ENCODE measurements at places on chromosomes 5 and 9. TPM values are rescaled to one million over a fixed set of nuclear protein-coding genes. Genes with fewer than 3 reads are reported as not detected.

Gene OSMR
- 11.4 TPM for polyA plus RNA-seq

Gene SLC46A2
- 0.10 TPM for polyA plus RNA-seq

Gene SHC3
- 3.0 TPM for polyA plus RNA-seq

Gene ARL14EPL
- not detected for polyA plus RNA-seq

Gene GKAP1
- polyA plus RNA-seq, result 15.7 TPM

Gene STING1
- polyA plus RNA-seq, result 37.1 TPM

DNA sequence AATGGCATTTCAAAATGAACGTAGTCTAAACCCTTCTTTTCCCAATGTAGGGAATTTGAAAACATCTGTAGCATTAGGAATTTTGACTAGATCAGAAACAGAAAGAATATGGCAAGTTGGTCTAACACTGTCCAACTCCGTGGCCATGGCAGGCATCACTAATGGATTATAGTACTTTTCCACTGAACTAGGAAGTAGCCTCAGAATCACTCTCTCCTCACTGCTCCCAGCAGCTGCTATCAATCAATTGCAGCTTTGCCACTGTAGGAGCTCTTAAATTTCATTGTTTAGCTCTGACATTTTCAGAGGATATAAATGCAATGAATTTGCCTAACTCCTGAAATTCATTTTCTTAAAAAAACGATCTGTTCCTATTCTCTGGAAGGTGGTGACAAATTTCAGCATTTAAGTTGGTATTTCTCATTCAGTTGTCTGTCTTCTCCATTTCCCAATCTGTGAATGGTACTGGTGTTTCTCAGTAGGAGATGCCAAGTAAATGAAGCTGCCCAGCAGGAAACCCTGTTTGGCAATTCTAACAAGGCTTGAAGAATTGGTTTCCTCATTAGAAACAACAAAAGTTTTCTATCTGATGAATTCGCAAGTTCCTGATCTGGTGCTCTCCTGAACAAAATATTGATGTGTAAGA is 64.7 kb downstream of the TLR4 start:
- DNase-seq, result no peak

DNA sequence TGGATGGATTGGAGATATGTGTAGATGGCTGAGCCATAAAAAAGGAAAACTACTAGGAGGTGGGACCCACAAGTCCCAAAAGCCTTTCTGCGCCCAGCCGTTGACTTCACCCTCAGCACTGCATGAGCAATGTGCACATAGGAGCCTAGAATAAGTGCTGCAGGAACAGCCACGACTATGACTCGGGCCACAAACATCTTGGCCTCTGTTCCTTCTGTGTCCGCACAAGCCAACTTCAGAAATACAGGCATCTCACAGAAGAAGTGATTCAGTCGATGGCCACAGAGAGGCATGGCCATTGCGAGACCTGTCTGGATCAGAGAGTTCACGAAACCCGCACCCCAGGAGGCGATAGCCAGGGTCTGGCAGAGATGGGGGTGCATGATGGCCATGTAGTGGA is 587 bp downstream of the OR2Y1 start:
- DNase-seq, result no peak

DNA sequence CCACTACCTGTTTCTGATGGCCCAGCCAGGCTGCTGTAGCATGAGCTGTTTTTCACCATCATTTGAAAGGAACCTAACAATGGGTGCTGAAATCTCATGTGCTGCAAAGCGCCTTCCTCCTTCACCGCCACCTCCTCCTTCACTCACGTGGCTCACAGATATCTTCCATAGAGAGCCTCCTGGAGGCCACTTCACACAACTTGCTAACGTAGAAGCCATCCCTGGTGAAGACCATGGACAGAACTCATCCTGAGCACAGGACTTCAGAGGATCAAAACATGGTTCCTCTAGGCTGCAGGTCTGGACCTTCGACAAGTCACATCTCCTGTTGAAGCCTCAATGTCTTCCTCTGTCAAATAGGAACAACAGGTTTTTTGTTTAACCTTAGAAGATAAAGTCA is 155.5 kb upstream of the RAD23B start:
- DNase-seq, result no peak

- no peak for DNase-seq
These were observed 51.1 kb downstream of the CPLANE1 start for GRCh38 chr5:37198061-37198460.

GRCh38 chr9:69078581-69078980 is 43.0 kb downstream of the FXN start:
- DNase-seq, result no peak

DNA sequence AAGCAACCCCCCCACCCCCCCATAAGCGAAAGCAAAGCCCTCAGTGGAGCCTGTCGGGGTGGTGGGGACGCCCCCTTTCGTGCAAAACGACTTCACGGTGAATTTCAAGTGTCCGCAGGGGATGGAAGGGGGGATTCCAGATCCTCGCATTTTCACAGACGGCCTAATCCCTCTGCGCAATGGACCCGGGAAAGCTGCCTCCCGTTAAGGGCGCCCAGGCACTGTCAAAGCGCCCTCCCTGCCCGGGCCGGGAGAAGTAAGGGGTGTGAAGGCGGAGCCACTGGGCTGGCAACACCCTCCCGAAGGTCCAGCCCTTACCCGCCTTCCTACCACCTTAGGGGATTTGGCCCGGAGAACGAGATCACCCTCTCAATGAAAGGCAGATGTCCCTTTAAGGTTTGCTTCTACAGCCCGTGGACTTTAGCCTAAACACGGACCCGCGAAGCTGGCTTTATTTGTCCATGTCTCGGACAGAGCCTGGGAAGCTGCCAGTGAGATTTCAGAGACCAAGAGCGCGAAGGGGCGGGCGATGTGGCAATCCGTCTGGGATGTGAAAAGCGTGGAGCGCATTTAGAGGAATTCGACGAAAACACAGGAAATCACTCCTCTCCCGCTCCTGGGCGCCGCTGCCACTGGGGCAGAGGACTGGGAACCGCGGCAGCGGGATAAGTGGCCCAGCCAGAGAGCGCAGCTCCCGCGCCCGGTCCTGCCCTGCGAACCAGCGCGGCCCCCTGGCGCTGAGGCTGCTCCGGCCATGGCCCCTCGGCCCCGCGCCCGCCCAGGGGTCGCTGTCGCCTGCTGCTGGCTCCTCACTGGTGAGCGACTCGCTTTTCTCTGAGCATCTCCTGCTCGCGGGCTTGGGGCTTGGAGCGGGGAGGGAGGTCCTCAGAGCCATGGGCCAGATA is at the start of the genes ITGA1 and PELO:
ITGA1 (plus strand) TSS at position 317 of the 905 bp plus-strand sequence; CDS start at position 755, 438 bp downstream.
PELO (plus strand) TSS at position 317 of the 905 bp plus-strand sequence. CDS start 12,479 bp downstream, outside the sequence.
- no peak for DNase-seq

DNA sequence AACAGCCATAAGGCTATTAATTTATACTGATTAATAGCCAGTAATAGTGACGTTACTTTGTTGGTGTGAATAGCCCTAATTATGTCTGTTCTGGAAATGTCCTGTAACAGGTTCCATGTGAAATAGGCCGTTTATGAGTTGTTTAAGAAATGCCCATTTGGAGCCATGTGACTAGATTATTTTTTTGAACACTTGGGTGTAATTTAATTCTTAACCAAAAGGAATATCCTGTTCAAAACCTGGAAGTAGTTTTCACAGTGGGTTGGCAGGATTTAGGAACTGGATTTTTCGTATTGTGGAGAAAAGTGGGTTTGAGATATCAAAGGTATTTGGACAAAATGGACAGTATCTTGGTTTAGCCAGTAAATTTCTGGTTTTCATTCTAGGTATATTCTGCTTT is 1.3 kb downstream of the TENT2 start:
- DNase-seq, result peak; percentile 11

DNA sequence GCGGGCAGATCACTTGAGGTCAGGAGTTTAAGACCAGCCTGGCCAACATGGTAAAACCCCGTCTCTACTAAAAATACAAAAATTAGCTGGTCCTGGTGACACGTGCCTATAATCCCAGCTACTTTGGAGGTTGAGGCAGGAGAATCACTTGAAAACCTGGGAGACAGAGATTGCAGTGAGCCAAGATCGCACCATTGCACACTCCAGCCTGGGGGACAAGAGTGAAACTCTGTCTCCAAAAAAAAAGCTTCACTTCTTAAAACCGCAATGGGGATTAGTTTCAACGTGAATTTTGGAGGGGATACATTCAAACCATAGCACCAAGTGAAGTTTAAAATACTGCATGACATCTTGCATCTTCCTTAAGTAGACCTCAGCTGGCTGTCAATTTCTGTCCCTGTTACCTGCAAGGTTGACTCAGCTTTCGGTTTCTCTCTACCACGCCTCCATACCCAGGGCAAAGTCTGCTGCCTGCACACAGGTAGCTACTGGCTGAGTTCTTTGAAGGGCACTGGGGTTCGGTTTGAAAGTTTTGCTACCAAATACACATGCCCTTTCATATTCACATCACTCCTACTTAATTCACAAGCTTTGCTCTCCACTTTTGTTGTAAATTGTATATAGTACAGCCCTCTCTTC is 69.3 kb downstream of the KIAA1958 start:
- no peak for DNase-seq

DNA sequence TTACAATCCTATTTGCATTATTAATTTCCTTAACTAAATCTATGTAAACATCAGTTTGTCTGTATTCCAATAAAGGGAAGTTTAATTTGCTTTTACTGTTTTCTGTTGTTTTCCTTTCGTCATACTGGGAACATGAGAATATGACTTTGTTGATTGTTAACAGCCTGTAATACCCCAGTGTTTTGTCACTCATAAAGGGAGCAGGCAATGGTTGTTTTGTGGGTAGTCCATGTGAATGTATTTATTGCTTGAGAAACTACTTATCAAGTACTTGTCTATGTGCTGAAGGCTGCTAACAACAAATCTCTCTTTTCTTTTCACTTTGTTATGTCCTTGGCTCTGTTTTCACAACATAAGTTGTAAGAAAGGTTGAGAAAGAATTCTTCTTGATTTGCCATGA is 1070.2 kb upstream of the ACO1 start:
- no peak for DNase-seq

DNA sequence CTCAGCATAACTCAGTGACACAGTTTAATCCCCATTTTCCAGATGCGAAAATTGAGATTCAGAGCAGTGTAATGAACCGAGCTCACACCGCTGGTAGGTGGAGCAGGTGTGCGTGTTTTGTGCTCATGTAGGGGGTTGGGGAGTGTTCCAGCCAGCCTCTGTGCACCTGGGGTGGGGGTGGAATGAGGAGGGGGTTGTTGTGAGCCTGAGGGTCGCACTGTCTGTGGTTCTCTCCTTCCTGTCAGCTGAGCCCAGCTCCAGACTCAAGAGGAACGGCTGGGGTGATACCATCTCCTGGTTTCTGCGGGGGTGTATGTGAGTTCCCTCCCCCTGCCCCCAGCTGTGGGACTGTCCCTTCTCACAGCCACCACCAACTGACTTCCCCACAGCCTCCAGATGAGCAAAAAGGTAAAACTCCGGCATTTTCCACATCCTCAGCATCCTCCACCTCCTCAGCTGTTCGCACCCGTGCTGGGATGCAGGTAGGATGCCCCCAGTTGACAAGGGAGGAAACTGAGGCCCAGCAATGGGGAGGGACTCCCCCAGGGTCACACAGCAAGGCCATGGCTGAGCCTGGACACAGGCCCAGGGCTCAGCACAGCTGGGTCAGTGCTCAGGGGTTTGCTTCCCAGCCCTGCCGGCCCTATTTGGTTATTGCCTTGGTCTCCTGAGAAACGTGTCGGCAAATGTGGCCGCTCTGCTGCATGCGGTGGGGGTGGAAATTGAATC is 2.1 kb downstream of the SH2D3C start:
- no peak for DNase-seq

DNA sequence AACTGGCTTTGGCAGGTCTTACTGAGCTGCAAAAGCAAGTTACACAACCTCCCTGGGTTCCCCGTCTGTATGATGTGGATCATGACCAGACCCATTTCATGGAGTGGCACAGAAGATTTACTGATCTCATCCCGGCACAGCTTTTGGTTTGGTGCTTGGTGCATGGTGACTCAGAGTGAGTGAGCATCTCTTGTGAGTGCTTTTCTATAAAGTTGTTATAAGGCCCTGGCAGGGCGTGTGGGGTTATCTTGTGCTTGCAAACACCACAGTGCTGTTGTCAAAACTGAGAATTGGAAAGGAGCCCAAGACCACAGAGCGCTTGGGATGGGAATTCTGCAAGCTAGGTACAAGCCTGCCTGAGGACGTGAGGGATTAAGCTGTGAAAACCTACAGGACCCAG is 425.2 kb downstream of the GADD45G start:
- DNase-seq, result no peak

DNA sequence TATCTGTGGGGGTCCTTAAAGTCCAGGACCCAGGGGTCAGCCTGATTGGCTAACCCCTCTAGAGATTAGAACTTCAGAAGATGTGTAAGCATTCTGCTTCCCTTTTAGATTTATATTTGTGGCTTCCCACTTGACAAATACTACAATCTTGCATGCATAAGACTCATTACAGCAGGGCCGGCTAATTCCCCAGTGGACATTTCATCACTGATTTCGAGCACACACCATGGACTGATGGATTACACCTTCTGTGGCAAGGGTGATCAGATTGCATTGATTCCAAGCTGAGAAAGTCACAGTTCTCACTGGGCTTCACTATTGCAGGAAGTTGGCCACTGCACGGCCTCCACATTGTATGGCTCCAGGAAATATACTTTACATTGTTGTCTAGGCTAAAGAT is 65.8 kb upstream of the DAPK1 start:
- no peak for DNase-seq
